Foreskin fibroblast (primary cell): ENCODE measurements at places on chromosomes 4 and X.

DNA sequence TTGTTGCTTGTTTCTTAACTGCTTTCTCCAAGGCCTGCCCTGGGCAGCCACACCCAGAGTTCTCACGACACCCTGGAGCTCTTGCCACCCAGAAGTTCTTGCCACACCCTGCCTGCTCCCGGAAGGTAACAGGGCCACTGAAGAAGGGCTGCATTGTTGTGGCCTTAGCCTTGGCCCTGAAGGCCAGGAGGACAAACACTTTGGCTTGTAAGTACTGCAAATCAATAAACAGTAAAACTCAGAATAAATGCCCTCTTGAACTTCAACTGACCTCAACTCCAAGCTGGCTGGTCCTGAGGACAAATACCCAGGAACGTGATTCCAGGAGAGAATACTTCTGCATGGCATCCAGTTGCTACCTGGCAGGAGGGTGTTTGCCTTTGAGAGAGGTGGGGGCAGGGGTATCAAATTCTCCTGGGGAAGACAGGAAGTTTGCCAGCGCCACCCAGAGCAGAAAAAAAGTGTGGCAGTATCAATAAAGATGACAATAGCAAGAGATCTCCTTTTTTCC lies 54.1 kb downstream of the TLR10 start:
- DNase-seq, result no peak

GRCh38 chr4:138177278-138177968 lies 64.7 kb downstream of the SLC7A11 start:
- no peak for DNase-seq

GRCh38 chr4:100926039-100926717 lies 408.4 kb upstream of the EMCN start:
- no peak for DNase-seq

GRCh38 chr4:173247321-173247720 lies 78.7 kb downstream of the GALNT7 start:
- no peak for DNase-seq

DNA sequence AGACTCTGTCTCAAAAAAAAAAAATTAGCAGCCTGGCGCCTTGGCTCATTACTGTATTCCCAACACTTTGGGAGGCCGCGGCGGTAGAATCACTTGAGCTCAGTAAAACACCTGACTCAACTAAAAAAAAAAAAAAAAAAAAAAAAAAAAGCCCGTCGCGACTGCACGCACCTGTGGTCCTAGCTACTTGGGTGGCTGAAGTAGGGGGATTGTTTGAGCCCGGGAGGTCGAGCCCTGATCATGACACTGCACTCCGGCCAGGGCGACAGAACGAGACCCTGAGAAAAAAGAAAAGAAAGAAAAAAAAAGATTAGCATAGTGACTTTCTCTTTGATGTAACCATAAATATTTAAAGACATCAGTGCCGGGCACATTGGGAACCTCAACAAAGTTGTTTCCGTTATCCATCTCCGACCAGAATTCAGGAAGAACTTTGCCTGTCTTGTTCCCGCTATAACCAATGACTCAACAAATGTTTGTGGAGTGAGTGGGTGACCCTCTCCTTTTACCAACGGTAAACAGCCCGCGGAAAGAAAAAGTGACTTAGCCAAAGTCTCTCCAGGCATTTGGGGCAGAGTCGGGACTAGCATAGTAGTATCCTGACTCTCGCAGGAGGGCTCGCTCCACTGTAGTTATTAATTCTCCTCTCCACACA lies 553 bp upstream of the MED28 start:
- peak; percentile 82 for DNase-seq

DNA sequence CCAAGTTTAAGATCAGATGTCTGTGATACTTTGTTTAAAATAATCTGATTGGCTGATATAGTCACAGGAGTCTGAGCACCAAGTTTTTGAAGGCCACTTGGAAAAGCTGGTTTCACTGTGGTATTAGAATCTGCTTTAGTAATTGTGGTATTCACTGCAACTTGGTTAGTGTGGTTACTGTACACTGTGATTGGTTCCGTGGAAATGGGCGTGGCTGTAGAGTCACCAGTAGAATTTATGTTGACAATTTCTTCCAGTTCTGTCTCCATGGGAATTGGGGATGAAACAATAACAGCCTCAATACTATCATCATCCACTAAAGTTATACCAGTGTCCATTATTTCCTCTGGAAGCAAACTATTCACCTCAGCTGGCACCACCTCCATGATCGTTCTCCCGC lies 26.2 kb downstream of the LIN54 start:
- DNase-seq, result peak; percentile 26

DNA sequence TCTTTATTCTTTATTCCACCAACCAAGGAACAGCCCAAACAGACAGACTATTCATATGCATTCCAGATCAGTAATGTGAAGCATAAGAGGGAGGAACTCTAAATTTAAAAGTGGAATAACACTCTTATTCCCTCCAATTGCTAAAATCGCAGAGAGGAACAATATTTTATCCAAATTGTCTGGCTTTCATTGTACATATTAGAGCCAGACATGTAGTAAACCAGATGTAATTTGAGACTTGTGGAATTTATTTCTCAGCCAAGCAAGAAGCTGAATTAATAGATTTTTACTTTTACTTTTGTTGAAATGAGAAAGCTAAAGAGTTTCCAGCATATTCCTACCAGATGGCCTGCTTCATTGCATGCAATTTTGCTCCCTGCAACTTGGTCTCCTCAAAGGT lies 674.6 kb upstream of the SLIT2 start:
- peak; percentile 4 for DNase-seq

DNA sequence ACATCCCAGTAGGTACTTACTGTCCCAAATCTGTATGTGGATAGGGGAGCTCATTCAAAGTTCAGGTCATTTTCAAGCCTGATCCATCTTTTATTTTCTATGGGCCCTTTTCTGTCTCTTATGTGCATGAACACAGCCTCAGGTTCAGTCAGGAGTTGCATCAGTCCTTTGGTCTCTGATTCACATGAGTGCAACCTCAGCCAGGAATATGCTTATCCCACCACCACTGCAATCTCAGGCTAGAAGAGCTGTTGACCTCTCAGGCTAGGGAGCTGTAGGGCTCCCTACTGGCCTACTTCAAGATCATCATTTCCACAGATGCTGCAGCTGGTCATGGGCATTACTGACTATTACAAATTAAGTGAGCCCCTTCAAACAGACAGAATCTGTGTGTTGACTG lies 27.2 kb downstream of the AASDH start:
- DNase-seq, result no peak

DNA sequence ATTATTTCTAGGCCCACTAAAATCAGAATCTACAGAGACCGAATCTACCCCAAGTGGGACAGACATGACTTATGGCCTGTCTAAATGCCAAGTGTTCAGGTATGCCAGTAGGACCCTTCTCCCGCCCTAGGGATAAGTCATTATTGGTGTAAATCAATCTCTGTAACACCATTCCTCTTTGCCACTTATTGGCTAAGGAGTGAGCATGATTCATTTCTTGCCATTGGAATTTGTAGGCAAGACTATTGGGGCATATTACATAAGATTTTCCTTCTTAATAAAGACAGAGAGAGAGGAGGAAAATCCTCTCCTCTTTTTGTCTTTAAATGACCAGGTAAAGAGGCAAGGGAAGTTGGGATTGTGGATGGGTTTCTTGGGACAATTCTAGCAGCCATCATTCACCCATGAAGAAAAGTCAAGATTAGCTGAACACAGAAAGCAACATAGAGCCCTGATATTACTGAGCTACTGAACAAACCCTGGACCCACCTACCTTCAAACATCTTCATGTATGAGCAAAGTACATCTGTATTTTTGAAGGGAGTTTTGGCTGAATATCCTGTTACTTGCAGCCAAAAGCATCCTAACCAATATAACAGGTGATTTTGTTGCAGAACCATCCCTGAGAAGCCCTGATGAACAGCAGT lies 2.6 kb downstream of the SLC9B2 start:
- no peak for DNase-seq

DNA sequence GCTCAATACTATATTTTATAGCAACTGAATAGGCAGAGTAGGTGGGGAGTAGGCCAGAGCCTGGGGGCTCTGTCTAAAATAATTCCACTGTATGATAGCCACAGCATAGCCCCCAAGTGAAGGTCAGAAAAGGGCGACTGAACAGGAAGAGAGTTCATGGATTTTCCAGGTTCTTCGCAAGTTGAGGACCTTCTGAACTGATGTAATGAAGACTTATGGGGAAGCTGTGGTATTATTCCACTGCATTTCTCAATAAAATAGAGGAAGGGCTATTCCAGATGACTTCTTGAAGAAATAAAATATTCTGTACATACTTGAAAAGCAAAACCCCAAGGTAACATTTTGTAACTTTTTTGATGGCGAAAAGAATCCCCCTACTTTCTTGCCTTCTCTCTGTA lies 231.4 kb upstream of the GPC4 start:
- no peak for DNase-seq

DNA sequence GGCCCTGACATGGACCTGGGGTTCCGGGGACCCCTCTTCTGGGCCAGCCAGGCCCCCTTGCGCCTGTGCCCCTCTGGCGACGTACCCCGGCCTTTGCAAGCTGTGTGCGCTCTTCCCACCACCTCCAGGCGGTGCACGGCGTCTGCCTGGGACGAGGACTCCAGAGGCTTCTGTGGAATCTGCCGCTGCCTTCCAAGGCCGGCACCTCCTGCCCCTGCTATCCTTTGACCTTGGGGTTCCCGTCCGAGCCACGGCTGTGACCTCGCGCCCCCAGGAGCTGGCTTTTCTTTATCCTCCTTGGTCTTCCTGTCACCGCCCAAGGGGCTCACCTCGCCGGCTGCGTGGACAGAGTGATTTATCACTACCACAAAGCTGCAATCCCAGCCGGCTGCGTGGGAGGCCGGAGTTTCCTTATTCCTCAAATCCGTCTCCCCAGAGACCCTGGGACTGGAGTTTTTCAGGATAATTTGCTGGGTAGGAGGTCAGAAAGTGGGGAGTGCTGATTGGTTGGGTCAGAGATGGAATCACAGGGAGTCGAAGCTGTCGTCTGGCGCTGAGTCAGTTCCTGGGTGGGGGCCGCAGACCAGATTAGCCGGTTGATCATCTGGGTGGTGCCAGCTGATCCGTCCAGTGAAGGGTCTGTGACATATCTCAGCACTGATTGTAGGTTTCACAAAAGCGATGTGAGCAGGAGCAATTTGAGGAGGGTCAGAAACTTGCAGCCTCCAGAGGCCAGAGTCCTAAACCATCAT lies 19.8 kb upstream of the PLCXD1 start:
- peak; percentile 14 for DNase-seq

DNA sequence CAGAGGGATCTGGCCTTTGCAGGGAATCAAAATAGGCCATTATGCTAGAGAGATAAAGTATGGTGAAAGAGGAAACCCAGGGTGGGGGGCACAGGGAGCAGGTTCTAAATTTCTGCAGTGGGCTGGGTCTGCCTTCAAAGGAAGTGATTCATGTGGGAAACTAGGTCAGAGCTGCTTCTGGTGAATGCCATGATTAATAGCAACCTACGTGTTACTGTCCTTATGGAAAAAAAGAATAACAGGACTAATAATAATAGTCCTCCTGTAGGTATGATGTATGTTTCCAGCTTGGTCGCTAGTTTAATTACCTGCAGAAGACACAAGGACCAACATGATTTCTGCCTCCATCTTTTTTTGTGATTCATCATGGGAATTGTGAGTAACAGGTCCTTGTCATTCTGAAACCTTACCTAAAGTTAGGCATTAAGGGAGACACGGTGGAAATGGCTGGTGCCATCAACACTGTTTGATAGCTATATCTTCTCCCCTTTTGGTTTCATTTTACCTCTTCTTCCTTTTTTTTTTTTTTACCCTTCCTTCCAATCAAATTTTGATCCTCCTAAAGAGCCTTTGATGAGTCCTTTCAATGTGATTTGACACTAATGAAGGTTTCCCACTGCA lies 180.4 kb downstream of the CPEB2 start:
- DNase-seq, result no peak

DNA sequence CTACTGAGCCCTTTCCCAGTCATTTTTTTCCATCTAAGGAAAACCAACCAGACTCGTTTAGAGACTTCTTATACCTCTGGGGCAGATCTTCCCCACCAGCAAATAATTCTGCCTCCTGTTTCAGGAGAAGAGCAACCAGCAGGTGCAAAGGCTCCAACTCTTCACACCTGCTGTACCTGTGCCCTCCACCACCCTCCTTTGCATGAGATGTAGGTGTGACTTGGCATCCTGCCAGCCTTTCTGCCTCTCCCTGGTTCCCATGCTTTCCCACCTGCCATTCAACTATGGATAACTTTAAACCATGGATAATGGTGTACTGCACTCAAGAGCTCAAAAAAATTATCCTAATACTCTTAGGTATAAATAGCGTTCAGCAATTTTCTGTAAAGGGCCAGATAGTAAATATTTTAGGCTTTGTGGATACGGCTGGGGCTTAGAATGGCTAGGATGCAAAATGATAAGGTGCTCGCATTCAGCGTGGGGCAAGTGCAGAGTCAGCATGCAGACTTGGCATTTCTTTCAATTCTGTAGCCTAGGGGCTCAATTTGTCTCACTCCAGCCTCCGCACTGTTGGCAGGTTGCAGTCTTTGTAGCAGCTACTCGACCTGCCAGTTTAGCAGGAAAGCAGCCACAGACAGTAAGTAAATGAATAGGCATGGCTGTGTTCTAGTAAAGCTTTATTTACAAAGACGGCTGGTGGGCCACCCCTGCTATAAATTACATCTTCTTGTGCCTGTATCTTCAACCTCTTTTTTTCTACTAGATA lies 79.8 kb downstream of the HCCS start:
- DNase-seq, result no peak

- no peak for DNase-seq
Observed at GRCh38 chr4:89496851-89497250, 189.3 kb upstream of the GPRIN3 start.

- DNase-seq, result peak; percentile 77
Observed at GRCh38 chr4:78612398-78613178, 61.0 kb downstream of the ANXA3 start.

DNA sequence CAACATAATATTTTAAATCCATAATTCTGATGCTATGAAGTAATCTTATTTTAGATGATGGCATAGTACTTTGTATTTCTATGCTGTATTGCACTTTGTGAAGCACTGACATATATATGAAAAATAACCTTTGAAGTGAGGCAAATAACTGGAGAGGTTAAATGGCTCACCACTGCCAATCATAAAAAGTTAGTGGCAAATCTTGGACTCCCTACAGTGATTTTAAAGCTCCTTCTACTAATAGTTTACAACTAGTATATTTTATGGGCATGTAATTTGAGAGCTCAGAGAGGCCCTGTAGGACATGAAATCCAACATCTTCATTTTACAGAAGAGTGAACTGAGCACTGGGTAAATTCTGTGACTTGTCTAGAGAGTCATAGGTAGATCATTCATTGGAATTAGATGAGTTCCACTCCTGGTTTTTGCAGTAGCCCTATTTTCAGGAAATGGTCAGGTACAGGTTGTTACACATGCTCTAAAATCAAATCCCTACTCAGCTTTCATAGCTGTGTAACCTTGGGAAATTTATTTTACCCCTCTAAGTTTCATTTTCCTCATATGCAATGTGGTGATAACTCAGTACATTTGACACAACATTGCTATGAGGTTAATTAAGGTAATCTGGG lies 804 bp upstream of the GC start:
- no peak for DNase-seq

GRCh38 chrX:24391389-24391788 lies 30.9 kb downstream of the SUPT20HL1 start:
- no peak for DNase-seq

- no peak for DNase-seq
Observed at GRCh38 chr4:112557676-112558411, 41.9 kb upstream of the NEUROG2 start.
